ENCODE measurements at places on chromosomes 2 and 18.
A peak's percentile ranks its signal among the peaks of the same experiment; 100 is the strongest.

DNA sequence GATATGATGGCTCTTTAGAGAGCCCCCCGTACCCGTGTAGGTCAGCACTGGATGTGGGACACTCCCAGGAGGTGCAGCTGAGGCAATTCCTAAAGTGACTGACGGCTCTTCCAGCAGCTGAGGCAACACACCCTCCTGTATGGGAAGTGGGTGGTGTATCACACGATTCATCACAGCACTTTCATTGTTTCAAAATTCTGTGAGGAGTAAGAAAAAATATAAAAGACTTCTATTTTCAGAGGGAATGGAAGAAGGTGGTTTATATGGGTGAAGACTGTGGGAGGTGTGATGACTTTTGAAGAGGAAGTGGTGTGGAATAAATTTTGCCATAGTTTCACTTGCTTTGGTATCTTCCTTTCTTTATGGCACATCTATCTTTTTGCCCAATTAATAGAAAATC, 22.3 kb downstream of the QPCT start:
- DNase-seq, result no peak

DNA sequence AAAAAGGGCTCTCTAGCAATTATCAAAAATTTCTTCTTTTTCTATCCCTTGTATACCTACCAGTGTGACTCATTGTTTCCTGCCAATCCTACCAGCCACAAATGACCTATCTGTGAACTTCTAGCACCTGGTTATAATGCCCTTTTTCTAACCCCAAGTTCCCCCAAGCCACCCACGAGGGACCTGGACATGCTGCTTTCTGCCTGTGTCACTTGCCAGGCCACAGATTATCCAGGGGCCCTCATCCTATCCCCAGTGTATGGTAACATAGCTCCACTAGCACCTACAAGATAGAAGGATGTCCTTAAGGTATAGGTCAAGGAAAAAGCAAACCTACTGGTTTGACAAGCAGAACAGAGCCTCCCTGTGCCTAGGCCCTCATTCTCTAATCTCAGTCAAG, 26.8 kb downstream of the AAK1 start:
- peak; percentile 46 for DNase-seq

DNA sequence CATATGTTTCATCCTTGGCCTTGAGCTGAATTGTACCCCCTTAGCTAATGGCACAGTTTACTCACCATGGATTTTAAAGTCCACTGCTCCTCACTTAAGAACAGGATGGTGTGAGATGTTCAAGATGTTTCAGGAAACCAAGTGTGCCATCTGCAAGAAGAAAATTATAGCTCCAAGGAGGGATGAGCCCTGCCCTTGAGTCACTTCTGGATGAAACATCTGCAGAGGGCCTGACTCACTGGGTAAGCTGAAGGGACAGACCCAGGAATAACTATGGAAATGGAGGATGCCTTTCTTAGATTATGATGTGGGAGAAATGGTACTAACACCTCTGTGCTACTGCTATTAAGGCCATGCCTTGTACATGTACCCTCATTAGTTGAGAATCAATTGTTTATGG, 6.4 kb downstream of the MARS2 start:
- no peak for DNase-seq

GRCh38 chr2:85911814-85912692, 23.3 kb upstream of the ST3GAL5 start:
- DNase-seq, result peak; percentile 80

DNA sequence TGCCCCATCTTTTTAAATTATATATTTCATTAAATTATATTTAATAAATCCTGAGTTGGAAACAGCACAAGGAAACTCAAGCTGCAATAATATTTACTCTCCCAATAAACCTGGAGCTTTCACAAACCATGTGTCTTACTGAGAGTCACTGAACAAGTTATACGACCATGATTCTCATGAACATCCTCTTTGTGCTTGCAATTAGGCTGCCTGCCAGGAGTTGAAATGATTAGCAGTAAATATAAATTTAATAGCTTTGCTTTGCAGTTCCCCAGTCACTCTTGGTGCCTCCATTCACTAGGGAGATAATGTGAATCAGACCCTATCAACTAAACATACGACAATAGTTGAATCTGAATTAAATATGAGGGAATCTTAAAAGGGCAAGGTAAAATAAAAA, 905.1 kb downstream of the NRXN1 start:
- no peak for DNase-seq

GRCh38 chr18:64037812-64038414, 68.0 kb downstream of the SERPINB8 start:
- DNase-seq, result peak; percentile 6

GRCh38 chr2:125837128-125837527, 818.8 kb upstream of the GYPC start:
- DNase-seq, result no peak

DNA sequence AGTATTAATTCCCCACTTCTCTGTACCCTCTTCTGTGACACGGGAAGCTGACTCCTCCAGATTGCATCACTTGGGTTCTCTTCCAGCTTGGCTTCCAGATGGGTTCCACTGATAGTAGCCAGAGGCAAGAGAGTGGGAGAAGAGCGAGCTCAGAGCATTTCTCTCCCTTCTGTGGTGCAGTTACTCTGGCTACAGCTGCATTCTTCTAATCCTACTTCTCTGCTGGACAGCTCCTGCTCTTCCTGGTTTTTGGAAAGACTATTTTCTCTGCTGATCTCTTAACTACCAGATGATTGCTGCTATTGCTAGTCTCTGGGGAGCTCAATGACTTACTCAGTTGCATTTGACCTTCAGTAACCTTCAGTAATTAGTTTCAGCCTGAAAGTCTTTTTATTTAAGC, 187.5 kb upstream of the MAP2 start:
- DNase-seq, result no peak

GRCh38 chr18:5893956-5894610, 1.2 kb downstream of the TMEM200C start:
- peak; percentile 27 for DNase-seq

DNA sequence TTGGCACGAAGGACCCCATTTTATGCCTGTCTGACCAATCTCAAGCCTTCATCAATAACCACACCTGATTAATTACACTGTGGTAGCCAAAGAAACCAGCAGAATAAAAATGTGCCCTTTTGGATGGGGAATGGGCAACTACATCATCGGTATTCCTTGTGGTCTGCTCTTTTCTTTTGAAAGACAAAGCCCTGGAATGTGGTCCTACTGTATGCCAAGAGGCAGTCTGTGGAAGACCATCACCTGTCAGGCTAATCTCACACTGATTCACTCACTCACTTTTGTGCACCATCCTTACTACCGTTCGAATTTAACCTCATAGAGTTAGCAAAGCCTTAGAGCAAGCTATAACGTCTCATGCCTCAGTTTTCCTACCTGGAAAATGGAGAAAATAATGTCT, 275.2 kb upstream of the LRRTM1 start:
- no peak for DNase-seq

- DNase-seq, result no peak
Measured at GRCh38 chr2:174002679-174003078, 37.5 kb upstream of the SP3 start.

Data from Caki2 (cell line).